Cerebellar nuclear complex (tissue), 1 donor: ENCODE measurements at places on chromosomes 16 and 17.

GRCh38 chr16:81716478-81717225 is 62.4 kb upstream of the PLCG2 start:
- DNase-seq: no peak

GRCh38 chr16:17493012-17493411 is 22.3 kb upstream of the XYLT1 start:
- no peak for DNase-seq

- DNase-seq: no peak
These were observed 17.2 kb downstream of the CRISPLD2 start for GRCh38 chr16:84836967-84837366.

DNA sequence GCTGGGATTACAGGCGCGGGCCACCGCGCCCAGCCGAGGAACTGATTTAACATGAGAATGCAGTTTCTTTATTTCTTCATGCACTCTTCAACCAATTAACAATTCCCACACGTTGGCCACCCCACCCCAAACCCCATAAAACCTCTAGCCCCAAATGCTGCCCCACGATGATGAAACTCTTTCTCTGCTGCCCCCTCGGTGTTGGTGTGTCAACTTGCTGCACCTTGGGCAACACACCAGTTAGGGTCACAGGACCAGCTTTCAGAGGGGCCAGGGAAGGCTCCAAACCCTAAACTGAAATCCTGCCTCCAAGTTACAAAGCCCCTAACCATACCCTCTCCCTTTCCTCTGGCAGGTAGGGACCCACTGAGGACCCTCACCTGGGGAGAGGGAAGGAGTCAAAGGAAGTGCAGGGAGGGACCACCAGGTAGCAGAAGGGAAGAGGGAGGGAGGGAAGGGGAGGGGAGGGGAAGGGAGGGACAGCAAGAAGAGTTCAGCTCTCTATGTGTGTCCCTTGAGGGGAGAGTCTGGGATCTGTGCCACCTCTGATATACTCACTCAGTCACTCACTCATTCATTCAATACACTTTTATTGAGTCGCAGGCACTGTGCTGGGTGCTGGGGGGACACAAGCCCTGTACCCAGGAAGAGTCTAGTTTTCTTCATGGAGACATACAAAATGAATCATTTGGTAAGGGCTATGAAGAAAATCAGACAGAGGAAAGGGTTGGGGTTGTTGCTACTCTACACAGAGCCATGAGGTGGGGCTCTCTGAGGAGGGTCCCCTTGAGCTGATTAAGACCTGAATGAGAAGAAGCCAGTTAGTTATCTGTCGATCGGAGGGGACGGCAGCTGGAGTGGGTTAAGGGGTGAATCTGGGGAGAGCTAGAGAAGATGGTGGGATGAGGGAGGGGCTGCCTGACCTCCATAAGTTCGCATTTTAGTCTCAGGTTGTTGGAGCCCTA is 3.9 kb downstream of the PLXDC1 start:
- no peak for DNase-seq

GRCh38 chr17:41513168-41513547 is 5.5 kb downstream of the KRT15 start:
- no peak for DNase-seq

- DNase-seq: no peak
These were observed 9.2 kb downstream of the PAFAH1B1 start for GRCh38 chr17:2602597-2603017.

- no peak for DNase-seq
These were observed 6.4 kb upstream of the PRR35 start for GRCh38 chr16:553601-554296.

DNA sequence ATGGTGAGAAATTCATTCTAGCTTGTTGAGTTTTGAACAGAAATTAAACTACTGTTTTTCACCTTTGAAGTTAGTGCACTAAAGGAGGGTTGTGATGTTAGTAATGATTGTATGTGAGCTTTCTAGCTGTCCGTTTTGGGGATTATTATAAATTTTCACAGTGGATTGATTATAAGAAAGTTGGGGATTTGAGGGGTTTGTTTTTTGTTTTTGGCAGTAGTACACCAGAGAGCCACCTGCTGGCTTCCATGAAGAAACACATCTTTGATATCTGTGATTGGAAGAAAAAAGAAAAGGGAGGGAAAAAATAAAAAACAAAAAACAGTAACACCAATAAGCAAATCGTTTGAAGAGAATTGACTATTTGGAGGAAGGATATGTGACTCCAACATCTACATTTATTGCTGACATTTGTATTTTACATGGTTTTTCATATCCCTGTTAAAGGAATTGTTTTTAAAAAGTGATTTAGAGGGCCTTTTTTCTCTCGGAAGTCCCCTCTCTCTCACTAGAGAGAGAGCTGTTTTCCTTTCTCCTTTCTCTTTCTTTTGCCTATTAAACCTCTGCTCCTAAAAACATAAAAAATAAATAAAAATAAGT is 1469.5 kb upstream of the GOT2 start:
- no peak for DNase-seq

DNA sequence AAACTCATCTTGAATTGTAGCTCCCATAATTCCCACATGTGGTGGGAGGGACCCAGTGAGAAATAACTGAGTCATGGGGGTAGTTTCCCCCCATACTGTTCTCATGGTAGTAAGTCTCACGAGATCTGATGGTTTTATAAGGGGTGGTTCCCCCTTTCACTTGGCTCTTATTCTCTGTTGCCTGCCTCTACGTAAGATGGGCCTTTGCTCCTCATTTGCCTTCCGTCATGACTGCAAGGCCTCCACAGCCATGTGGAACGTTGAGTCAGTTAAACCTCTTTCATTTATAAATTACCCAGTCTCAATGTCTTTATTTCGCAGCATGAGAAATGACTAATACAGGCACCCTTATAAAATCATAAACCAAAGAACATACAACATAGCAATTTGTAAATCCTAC is 79.0 kb downstream of the XYLT1 start:
- no peak for DNase-seq

DNA sequence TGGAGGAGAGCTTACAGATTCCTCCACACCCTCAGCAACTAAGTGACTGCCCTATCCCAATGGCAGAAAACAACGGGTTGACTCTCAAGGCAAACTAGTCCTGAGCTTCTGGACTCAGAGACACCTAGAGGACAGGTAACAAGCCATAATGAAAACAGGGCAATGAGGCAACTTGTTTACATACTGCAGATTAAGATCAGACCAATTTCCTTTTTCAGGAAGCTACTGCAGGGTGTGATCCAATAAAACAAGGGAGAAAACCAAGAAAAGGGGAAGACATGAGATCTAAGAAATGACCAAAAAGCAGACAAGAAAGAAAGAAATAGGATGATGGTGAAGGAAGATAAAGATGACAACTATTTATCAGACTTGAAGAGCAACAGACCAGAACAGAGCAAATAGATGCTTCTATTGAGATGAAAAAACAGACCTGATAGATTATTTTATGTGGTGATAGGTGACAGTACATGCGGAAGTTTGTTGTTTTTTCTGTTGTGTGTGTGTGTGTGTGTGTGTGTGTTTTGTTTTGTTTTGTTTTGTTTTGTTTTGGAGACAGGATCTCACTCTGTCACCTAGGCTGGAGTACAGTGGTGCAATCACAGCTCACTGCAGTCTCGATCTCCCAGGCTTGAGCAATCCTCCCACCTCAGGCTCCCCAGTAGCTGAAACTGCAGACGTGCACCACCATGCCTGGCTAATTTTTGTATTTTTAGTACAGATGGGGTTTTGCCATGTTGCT is 120.7 kb downstream of the GAS7 start:
- no peak for DNase-seq

GRCh38 chr17:76558198-76559095 is 18.6 kb downstream of the PRCD start:
- DNase-seq: no peak

- DNase-seq: no peak
These were observed 6.7 kb downstream of the SHMT1 start for GRCh38 chr17:18356624-18357023.

DNA sequence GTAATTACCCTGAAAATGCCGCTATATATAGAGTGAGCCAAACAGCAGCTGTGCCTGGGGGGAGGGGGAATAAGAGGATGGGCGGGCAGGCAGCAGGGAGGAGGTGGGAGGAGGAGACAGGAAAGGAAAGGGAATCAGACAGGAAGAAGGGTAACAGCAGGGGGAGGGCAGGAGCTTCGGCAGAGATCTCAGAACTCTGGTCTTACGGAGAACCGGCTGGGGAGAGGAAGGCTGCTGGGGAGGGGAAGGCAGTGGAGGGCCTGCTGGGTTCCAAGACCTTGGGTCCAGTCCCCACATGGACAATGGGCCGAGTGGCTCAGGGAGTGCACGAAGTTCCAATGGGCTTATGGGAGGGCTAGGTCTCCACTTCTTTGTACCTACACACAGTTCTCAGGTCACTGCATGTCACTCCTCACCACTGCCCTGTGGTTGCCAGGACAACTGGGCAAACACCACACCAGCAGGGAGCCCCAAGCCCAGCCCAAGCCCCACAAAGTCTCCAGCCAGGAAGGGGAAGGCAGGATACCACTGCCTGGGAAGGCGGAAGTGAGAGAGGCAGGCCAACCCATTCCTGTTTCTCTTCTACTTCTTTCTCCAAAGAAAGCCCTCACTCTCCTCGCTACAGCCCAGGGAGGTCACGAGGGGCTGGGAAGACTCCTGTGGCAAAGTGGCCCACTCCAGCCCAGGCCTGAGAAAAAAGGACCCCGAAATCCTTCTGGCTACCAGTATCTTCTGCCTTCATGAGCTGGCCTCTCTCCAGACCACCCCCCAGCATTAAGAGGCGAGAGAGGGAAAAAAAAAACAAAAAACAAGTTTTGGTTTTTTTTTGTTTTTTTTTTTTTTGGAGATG is 25.3 kb downstream of the G6PC3 start:
- DNase-seq: no peak

GRCh38 chr16:19522397-19522732 is 467 bp upstream of the GDE1 start:
- no peak for DNase-seq

GRCh38 chr17:33121272-33121671 is 129.6 kb downstream of the SPACA3 start:
- no peak for DNase-seq

DNA sequence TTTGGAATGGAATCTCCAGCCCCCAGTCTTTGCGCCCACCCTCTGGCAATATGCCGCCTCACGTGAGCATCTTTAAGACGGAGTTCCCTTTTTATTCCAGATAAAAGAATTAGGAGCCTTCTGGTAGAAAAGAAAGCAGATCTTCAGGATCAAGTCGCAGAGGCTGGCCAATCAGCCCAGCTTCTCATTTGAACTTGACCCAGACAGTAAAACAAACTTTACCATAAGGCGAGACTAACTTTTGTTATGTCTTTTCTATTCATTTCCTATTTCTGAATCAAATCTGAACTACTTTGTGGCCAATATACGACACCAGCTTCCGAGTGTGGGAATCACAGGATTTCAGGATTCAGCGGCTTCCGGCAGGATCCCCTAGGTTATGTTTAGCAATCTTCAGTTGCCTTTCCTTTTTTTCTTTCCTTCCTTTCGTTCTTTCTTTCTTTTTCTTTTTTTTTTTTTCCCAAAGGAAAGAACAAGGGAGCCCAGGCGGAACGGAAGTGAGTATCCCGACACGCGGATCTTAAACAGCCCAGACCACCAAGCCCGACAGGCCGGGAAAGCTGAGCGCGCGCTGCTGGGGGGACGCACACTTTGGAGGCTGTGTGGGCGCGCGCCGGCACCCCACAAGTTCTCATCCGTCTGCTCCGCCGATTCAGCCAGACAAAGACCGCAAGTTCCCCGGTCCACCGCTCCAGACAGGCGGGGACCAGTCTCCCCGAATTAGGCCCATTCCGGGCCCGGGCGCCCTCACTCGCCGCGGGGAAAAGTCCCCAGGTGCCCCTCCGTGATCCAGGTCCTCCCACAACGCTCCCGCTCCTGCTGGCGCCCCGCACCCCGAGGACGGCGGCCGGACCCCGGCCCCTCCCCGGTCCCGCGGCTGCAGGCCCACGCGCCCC is 633 bp downstream of the TBC1D16 start:
- DNase-seq: no peak

DNA sequence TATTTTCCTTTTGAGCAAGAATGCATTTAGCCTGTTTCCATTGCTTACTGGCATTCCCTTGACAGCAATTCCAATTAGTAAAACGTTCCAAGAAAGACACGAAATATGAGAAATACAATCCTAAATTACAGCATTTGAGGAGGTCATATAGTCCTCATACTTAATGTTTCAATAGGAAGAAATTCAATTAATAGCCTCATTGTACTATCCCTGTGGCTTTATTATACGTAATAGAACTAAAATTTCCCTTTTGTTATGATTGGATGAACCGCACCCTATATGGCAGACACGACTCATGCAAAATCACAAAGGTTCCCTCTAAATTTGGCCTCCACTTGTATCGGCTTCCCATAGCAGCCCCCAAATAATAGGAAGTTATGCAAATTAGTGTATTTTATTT is 291.7 kb downstream of the CEP112 start:
- no peak for DNase-seq

DNA sequence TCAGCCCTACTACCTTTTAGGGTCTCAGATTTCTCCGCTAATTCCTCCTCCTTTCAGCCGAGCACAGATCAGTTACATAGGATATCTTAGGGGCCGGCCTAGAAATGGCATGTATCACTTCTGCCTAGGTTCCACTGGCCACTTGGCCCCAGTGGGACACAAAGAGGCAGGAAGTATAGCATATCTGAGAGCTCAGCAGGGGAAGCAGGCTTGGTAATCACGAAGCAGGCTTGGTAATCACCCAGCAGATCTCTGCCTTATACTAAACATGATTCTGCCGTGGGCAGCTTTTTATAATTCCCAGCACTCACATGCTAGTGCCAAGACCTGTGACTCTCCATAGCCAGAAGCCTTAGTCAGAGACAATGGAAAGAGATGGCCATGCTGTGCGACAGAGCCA is 59.6 kb upstream of the CACNG5 start:
- no peak for DNase-seq

GRCh38 chr17:41537614-41537954 is 9.5 kb upstream of the KRT19 start:
- no peak for DNase-seq

GRCh38 chr17:50807009-50807408 is 28.4 kb upstream of the WFIKKN2 start:
- no peak for DNase-seq

DNA sequence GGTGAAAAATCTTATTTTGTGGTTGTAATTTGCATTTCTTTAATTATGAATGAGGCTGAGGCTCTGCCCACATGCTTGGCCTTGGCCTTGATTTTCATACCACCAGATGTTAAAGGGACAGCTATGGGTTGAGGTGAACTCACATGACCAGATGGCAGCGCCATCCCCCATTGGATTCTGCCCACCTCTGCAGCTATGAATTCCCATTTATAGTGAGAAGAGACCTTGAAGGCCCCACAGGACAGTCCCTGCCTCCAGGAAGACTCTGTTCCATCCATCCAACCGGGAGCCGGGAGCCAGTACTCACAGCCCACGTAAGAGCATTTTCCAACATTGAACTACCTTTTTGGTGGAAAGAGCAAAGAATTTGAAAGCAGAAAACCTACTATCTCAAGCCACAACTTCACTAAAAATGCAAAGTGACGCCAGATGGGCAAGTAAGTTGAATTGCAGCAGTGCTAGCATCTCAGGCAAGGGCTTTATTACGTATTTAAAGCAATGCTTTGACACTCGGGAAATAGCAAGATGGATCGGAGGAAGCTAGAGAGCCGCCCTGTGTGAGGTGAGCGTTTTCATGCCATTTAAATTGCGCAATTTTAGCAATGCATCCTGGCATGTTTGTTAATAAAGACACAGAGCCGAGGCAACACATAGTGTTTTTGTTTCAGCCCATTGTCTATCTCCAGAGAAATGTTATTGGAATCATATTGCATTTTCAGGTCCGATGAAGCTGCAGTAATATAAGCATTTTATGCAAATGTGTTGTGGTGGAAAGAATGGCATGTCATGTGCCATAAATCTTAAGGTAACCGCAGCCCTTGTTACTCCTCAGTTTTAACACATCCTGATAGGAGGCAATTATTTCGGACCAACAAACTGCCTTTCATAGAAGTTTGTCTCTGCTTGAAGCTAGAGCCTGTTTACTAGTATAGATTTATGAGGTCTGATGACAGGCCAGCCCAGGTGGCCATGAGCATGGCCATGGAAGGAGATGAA is 273.4 kb upstream of the TNRC6C start:
- DNase-seq: no peak
